NCI-H1436 treated with DMSO at 0.1 percent for 48 hours (cell line): ENCODE measurements at places on chromosomes 5 and 9.

DNA sequence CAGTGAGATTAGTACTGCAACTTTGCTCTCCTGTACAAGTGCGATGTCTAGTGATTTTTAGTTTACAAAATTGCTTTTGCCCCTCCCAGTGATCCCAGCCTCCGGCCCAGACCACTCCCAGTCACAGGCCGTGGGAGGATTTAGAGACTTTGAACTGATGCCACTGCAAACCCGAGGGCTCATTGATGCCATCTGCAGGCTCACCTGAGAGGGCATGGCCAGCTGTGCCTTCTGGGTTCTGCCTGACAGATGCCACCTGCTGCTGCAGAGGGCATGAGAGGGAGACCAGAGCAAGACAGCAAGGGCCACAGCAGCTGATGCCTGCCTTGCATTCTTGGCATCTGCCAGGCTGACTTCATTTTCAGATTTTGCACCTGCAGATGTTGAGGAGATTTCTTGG lies 593.8 kb downstream of the CDK5RAP2 start:
- DNase-seq: no peak

- no peak for DNase-seq
Measured at GRCh38 chr9:88691811-88692210, 156.8 kb downstream of the NXNL2 start.

- DNase-seq: no peak
Measured at GRCh38 chr9:113529336-113530009, 65.9 kb downstream of the RGS3 start.

DNA sequence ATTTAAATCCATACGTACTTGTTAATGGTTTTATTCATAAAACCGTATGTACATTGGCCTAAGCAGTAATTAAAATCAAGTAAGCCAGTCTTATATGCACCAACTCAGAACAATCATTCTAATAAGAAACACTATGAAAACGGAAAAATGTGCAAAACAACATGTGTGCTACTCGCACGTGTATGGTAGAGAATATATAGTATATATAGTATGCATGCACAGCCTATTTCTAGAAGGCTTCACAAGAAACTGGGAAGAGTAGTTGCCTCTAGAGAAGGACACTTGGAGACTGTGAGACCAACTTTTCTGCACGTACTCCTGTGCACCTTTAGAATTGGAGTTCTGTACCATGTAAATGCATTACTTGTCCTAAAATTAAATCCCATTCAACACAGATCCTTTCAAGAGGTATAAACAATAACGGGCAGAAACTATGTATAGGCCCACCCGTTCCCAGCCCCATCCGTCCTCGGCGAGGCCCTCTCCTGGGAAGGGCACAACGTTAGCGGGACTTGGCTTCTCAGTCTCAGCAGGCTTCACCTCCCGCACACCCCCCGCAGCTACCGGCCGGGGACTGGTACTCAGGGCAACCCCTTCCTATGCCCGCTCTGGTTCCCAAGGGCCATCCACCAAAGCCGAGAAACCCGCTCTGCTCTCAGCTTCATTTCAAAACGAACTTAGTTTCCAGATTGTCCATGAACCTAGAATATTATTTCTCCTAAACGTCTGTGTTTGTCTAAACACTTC lies 2.0 kb downstream of the CDC14B start:
- no peak for DNase-seq

DNA sequence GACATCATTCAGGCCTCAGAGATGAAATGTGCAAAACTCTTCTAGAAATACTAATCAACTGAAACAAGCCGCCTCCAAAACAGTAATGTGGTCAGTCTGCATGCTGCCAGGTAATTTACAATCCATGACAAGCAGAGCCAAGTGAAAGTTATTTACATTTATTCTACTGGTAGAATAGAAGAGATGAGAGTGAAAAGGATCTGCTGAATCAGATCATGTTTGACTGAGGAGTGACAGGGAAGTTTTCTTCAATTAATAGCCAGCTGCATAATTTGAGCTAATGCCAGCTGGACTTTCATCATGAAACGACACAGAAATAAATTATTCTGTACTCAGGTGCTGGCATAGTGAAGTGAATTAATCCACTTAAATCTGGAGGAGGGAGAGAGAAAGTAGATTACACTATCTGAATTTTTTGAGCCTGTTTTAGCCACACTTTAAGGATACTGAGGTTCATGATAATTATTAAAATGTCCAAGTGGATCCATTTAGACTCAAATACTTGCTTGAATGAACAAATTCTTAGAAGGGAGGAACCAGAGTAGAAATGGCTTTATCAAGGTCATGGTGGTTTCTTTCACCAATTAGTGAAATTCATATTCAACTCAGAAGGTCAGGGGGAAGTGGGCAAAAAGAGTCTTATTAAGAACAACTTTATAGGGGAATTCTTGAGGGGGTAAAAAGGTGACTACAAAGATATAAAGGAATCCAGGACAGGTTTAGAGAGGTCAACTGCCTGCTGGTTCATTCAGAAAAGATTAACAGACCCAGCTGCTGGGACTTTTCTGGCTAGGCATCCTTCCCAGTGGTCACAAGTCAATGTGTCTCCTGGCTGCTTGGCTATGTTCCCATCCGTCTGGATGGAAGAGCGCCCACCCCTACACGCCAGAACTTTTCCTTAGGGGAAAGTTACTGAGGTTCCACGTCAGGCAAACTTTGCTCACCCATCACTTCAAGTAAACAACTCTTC lies 350.4 kb downstream of the PDE4D start:
- DNase-seq: no peak

DNA sequence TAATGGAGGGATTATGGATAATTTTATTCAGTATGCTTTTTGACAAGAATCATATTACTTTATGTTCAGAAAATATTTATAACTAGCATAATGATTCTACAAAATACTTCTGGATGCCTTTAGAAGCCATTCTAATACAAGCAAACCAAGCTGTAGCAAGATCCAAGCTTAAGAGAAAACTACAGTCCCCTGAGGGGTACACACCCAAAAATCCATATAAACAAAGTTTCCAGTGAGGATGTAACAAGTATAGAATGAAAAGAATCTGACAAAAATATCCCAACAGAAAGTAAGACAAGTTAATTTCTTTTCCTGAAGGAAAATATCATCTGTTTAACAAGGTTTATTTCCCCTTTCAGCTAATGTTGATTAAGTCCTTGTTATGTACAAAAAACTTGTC lies 53.9 kb downstream of the MLLT3 start:
- no peak for DNase-seq

GRCh38 chr5:112646139-112646936 lies 91.3 kb upstream of the APC start:
- no peak for DNase-seq

DNA sequence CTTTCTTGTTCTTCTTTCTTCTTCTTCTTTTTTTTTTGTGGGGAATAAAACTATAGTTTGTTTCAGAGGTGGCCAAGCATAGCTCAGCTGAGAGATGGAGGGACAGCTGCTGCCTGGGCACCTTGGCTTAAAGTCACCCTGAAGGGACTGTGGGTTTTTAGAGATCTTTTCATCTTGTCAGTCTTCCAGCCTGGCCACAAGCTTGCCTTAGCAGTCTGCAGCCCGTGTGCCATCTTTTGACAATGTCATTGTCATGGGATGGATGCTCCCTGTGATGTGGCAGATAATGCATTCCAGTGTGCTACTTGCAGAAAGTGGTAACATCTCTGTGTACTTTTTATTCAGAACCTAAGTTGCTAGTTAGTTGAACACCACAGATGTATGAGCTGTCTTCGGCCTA lies 280.8 kb downstream of the FANCC start:
- DNase-seq: no peak
